Stimulated activated CD4-positive, alpha-beta T cell treated with anti-CD3 and anti-CD28 coated beads, Interleukin-15, amount 100 ng/mL, for 1 hour (primary cell): ENCODE measurements at places on chromosomes 2 and 18.

GRCh38 chr2:217851191-217852020 lies 151.4 kb downstream of the TNS1 start:
- DNase-seq, result no peak

GRCh38 chr2:241741016-241741415 lies 6.6 kb downstream of the D2HGDH start:
- no peak for DNase-seq

DNA sequence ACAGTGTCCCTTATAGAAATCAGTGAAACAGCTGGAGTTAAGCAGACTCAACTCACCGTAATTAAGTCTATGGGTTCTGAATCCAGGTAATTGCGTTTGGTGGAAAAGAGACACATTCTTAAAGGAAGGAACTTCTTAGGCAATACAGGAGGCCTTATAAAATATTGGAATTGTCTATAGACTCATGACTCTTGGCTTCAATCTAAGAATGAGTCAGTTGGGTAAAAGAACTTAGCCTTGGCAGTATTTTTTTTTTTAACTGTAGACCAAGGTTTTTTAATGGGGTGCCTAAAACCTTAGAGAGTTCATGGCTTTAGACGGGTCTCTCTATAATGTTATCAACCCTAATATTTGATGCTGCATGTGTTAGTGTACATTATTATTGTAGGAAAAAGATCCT lies 47.6 kb downstream of the CCDC85A start:
- no peak for DNase-seq

- DNase-seq, result no peak
Measured at GRCh38 chr18:51330148-51330547, 132.7 kb upstream of the MEX3C start.

DNA sequence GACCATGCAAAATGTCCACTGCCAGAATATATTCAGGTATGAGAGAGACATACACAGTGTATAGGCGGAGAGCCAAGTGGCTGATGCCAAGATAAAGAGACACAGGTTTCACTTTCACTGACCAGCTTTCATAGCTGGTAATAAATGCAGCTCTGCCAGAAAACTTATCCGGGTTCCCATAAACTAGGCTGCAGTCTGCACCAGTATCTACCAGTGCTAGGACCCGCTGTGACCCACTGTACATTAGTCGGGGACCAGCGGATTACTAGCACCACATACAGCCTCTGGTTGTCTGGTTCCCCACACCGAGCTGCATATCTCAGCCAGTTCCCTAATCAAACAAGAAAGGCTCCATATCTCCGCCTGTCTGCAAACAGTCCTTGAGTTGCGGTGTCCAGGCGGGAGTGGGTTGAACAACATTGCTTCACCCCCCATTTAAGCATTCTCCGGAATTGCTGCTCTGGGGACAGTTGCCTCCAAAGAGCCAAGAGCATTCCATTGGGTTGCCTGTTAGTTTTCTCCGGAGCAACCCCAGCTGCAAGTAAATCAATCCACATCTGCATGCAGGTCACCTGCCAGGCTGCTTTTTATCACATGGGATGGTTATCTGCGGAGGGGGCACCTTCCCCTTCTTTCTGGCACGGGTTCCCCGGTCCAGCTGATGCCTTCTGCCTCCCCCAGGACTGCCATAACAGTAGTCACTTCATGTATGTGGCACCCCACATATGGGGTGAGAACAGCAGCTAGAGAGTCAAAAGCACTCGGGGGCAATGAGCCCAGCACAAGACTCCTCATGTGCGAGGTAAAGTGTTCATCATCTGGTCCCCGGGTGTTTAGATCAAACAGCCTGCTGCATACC lies 18.0 kb upstream of the KLHL23 start:
- no peak for DNase-seq

GRCh38 chr2:130972410-130972809 lies 120.8 kb downstream of the FAM168B start:
- no peak for DNase-seq

- no peak for DNase-seq
Measured at GRCh38 chr2:40579247-40579646, 127.4 kb upstream of the SLC8A1 start.

DNA sequence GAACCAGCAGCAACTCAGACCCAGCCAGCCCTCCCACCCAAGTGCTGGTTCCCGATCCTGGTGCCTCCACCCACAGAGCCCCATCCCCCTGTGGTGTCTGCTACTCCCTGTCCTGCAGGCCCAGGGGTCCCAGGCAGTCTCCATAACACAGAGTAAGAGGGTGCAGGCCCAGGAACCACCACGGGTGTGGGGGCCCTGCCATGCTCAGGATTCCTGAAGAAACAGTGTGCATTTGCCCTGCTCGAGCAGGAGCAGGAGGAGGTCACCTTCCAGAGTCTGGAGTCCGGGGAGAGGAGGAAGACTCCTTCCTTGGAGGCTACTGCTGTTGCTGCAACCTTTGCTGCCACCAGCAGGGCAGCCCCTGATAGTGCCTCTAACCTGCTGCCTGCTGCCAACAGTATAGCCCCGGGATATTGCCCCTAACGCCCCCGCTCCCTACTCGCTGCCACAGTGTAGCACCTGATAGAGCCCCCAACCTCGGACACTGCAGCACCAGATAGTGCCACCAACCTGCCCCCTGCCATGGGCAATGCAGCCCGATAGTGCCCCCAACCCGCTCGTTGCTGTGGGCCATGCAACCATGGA lies 46.8 kb upstream of the ANKRD62 start:
- DNase-seq, result no peak

- no peak for DNase-seq
Measured at GRCh38 chr18:68494802-68495581, 219.9 kb downstream of the TMX3 start.

- DNase-seq, result no peak
Measured at GRCh38 chr2:15677141-15677843, 85.6 kb downstream of the DDX1 start.

DNA sequence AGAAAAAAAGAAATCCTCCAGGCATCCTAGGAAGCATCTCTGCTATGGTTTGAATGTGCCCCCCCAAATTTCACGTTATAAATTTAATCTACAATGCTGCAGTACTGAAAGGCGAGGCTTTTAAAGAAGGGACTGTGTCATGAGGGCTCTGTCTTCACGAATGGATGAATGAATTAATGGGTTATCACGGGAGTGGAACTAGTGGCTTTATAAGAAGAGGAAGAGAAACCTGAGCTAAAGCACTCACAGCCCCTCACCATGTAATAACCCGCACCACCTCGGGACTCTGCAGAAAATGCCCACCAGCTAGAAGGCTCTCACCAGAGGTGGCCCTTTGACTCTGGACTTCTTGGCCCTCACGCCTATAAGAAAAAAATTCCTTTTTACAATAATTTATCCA lies 27.6 kb downstream of the RNU4ATAC start:
- no peak for DNase-seq

DNA sequence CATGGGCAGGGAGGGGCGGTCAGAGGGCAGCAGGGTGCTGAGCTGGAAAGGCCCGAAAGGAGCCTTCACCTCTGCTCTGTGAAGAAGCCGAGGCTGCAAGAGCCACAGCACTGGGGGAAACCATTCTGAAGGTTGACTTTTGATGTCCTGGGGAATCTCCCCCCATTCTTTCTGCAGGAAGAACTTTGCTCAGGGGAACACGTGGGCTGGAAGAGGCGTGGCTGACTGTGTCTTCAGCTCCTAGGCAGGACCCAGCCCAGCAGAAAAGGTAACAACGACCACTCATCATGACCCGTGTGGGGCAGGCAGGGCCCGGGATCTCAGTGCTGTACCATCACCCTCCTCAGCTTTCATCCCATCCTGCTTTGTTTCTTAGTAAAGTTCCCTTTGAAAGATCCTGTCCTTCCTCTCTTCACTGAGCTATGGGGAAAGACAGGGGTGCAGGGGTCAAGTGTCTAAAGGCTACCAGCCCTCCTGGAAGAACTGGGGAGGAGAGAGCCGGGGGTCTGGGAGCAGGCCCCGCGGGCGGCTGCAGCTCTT lies 312.7 kb downstream of the CELF4 start:
- DNase-seq, result no peak

- no peak for DNase-seq
Measured at GRCh38 chr2:240250985-240251847, 110.8 kb upstream of the OTOS start.

DNA sequence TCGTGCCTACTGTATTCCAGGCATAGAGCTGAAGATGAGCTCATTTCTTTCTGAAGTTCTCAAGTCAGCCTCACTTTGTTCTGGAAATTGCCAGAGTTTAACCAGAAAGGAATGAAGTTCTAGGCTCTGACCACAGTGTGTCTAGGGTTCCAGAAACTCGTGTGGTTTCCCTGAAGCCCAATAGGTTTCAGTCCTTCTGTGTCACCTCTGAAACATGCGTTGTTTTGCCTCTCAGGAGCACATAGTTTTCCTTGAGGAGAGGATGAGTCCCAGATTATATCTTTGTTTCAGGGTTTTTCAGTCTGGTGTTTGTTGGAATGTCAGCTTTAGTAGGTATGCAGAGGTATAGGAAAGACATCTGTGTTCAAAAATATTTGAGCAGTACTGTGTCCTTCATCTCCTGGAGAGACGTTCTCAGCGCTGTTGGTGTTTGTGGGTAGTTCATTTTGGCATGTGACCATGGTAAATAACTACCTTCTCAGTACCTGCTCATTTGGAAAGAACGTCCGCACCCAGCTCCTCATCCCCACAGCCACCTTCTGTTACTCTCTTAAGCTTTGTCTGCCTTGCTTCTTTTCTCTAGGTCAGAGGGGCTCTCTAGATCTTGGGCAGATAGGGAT lies 56.6 kb downstream of the RALBP1 start:
- DNase-seq, result no peak

GRCh38 chr18:9546468-9546867 lies 67.9 kb downstream of the PPP4R1 start:
- DNase-seq, result no peak

- no peak for DNase-seq
Measured at GRCh38 chr18:24170360-24170759, 31.5 kb downstream of the CABYR start.

GRCh38 chr2:239181074-239181902 lies 219.5 kb downstream of the HDAC4 start:
- no peak for DNase-seq

DNA sequence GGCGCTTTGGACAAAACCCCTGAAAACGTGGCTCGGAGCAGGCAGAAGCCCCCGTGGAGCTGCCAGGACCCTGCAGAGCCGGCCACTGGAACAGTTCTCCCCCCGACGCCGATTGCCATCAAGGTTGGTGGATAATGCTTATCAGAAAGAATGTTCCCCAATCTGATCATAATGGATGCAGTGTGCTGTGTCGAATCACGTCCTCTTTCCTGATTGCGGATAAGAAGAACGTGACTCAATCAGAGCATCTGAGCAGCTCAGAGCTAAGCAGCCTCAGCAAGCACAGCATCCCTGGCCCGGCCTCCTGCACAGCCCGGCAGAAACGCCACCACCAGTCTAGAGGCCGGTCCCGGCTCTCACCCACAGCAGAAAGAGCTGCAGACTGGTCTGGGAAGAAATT lies 488.0 kb downstream of the EIPR1 start:
- DNase-seq, result no peak

- peak; percentile 49 for DNase-seq
Measured at GRCh38 chr2:10835052-10835970, 22.7 kb upstream of the PDIA6 start.
